ENCODE measurements at places on chromosomes 1 and 21. TPM values are rescaled to one million over a fixed set of nuclear protein-coding genes. Genes with fewer than 3 reads are reported as not detected.

- peaks cover 5% of the 10 kb centered on the region for H3K4me1 ChIP-seq
- peaks cover 13% of the 10 kb centered on the region for H3K36me3 ChIP-seq
- peak overlapping the region; percentile 20 for H3K27ac ChIP-seq
These were observed 58.1 kb downstream of the SCCPDH start for GRCh38 chr1:246782120-246782900.

DNA sequence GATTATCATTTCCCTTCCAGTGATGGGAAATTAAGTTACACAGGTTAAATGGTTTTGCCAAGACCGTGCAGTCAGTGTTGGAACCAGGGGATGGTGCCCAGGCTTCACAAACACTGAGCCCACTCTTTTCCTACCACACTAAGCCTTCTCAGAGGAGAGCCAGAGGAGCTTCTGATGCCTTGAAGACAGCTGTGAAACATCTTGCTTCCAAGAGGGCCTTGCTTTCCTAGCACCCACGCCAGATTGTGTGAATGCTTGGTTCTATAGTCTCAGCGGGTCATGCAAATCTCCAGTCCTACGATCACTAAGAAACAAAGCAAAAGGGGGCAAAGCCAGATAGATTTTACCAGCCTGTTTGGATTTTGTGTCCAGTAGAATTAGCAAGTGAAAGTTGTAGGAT, 187.5 kb downstream of the DHRS3 start:
- H3K27me3 ChIP-seq = no peaks in the 10 kb centered on the region
- H3K4me3 ChIP-seq = no peak overlapping the region
- DNase-seq = no peak
- no peaks in the 10 kb centered on the region for H3K36me3 ChIP-seq
- no peak overlapping the region for H3K27ac ChIP-seq

DNA sequence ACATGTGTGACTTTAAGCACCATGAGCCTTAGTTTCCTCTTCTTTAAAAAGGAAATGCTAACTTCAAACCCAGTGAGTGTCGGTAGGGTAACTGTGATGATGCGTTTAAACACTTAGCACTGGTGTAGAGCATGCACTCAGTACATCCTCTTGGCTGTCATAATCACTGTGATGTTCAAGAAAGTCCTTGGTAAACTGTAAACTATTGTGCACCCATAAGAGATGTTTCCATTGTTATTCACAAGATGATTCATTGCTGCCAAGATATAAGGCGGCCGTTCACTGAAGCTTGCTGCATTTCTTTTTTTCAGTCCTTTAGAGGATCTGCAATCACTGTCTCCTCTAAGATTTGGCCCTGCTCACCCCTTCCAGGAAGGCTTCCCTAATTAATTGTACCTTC, 61.8 kb upstream of the DAB1 start:
- no peaks in the 10 kb centered on the region for H3K36me3 ChIP-seq
- H3K4me1 ChIP-seq = peaks cover 19% of the 10 kb centered on the region
- no peak overlapping the region for H3K27ac ChIP-seq
- peak; percentile 76 for DNase-seq
- H3K4me3 ChIP-seq = no peak overlapping the region

DNA sequence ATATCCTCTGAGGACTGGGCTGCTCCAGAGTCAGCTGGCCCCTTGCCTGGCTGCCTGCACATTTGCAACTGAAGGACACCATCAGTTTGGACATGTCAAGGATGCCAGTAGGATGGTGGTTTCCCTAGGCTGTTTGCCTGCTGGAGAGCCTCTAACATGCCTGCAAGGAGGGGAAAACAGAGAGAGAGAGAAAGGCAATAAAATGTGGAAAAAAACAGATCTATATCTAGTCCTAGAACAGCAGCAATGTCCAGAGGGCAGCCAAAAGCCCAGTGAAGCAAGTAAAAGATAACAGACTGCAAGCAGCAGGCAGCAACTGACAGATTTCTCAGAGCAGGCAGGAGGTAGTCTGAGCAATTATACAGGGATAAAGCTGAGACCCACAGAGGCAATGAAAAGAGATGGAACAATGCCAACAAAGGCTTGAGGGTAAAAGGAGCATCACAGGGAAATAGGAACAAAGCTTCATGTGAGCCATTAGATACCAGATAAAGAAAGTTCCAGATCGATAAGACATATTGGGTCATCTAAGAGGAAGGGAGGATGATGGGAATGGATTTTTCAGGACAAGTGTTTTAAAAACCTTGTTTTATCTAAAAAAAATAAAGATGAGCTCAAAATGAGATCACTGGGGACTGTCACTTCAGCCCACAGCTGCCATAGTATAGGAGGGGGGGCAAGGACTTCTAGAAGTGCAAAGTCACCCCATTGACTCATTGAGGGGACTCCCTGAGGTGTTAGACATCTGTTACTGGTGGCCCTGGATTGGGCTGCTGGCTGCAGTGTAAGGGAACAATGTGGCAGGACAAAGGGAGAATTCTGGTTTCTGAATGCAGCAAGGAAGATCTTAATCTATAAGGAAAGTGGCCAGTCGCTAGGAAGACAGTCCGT, 38.6 kb upstream of the GADD45A start:
- no peak overlapping the region for H3K4me3 ChIP-seq
- H3K36me3 ChIP-seq = no peaks in the 10 kb centered on the region
- no peaks in the 10 kb centered on the region for H3K27me3 ChIP-seq
- no peak overlapping the region for H3K27ac ChIP-seq

- H3K27me3 ChIP-seq = peaks cover 99% of the 10 kb centered on the region
- no peaks in the 10 kb centered on the region for H3K36me3 ChIP-seq
- no peak within 1 kb of the TSS for H3K27ac ChIP-seq
- peak; percentile 16 for DNase-seq
- no peak within 1 kb of the TSS for H3K4me3 ChIP-seq
These were observed at the start of gene OLIG2 for GRCh38 chr21:33025489-33026442. Gene OLIG2 (plus strand): TSS chr21:33025935. CDS start chr21:33026863, 928 bp downstream.

The ASCL5 gene
- not detected for total RNA-seq

- no peak overlapping the region for H3K27ac ChIP-seq
- H3K36me3 ChIP-seq = no peaks in the 10 kb centered on the region
- DNase-seq = peak; percentile 21
- H3K4me3 ChIP-seq = no peak overlapping the region
- H3K4me1 ChIP-seq = peaks cover 5% of the 10 kb centered on the region
- H3K27me3 ChIP-seq = no peaks in the 10 kb centered on the region
These were observed 20.2 kb upstream of the KCNAB2 start for GRCh38 chr1:6025269-6026094.

The DCST2 gene
- not detected for total RNA-seq

GRCh38 chr1:237748171-237748960, 142.4 kb downstream of the ZP4 start:
- no peak for DNase-seq
- no peak overlapping the region for H3K4me3 ChIP-seq
- H3K36me3 ChIP-seq = no peaks in the 10 kb centered on the region
- H3K4me1 ChIP-seq = no peaks in the 10 kb centered on the region
- no peaks in the 10 kb centered on the region for H3K27me3 ChIP-seq

DNA sequence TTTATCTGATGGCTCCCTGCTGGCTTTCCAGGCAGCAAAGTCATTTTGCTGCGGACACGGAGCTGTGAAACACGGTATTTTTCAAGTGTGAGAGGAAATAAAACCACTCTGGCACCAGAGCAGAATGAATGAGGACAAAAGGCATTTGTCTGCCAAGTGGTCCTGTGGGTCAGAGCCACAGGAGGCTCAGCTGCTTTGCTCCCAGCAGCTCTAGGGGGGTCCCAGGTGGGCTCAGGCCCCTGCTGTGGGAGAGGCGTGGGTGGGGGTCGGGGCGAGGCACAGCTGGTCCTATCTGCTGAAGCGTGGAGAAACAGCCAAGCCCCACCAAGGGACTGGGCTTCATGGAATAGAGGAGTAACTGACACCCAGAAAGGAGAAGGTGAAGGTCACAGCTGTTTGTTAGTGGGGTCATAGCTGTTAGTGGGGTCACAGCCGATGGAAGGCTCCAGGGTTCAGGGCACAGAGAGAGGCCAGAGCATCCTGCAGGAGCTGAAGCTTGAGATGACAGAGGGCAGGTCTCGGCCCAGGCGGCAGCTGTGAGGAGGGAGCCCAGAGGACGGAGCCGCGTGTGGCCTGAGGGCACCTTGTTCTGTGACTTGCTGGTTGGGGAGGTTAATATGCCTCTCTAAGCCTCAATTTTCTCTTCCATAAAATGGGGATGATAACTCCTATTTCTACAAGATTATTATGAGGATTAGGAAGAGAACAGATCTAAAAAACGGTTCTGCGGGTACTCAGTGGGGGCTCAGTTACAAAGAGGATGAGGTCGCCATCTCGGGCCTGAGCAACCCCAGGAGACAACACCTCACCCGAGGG, 7.1 kb downstream of the KIF17 start:
- H3K4me1 ChIP-seq = no peaks in the 10 kb centered on the region
- no peak overlapping the region for H3K27ac ChIP-seq
- no peak for DNase-seq
- H3K4me3 ChIP-seq = no peak overlapping the region
- H3K36me3 ChIP-seq = no peaks in the 10 kb centered on the region
- H3K27me3 ChIP-seq = no peaks in the 10 kb centered on the region

DNA sequence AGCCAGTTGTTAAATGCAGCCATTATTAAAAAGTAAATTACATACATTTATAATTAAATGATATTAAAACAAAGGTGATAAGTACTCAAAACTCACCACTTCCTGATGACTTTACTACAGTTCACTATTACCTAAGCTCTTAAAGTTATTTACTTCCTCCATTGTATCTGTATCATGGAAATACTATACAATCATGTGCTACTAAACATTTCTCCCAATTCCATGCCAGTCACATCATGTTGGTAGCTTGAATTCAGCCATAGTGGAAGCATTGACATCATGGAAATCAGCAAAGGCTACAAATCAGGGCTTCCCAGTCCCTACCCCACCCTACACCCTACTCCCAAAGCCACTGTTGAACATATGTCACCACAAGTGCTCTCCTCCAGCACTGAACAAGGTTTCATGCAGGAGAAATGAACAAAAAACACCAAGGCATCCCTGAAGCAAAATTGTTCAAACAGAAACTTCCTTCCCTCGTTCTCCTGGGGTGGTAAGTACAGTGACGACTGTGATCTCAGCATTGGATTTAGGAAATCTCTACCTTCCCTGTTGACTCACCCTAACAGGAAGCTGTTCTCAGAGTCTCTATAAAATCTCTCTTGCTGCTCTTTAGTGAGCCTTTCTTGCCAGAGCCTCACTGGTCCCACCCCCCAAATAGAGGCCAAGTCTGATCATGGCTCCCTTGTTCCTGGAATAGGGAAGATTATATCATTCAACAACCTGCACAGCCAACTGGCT, 12.7 kb downstream of the VSIG8 start:
- peak; percentile 54 for DNase-seq
- H3K4me1 ChIP-seq = peaks cover 2% of the 10 kb centered on the region
- H3K27me3 ChIP-seq = no peaks in the 10 kb centered on the region
- no peak overlapping the region for H3K27ac ChIP-seq

DNA sequence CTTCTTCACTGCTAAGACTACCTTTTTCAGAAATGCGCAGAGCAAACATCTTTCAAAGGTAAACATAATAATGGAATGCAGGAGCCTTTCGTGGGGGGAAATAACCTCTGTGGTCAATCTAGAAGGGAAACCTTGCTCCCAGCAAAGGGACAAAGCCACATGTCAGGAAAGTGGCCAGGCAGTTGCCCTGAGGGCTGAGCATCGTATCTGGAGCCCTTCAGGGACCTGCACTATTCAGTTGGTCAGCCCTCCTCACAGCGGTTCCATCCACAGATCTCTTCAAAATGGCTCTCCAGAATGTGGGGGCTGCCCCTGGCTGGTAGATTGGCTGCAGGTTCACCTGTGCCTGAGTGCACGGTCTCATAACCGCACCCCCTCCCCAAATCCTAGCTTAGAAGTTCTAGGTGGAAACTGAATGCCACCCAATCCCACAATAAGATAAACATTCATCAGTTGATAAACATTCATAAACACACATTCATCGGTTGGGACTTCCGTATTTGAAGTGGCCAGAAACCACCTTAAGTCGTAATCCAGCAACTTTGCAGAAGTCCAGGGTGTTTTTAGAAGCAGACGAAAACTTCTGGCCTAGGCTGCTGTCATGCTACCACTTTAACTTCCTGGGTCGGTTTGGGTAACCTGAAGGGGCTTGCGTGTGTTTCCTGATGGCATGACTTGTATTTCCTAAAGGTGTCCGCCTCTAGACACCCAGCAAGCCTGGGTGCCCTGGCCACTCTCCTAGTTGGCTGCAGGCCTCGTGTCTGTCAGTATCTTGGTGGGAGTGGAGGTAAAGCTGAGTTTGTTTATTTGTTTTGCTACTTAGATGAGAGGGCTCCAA, 50.5 kb downstream of the RASSF5 start:
- H3K4me1 ChIP-seq = peaks cover 4% of the 10 kb centered on the region
- H3K27me3 ChIP-seq = peaks cover 5% of the 10 kb centered on the region
- H3K4me3 ChIP-seq = peak overlapping the region; percentile 40
- no peaks in the 10 kb centered on the region for H3K36me3 ChIP-seq
- DNase-seq = no peak

GRCh38 chr1:169443923-169444322, 16.6 kb upstream of the CCDC181 start:
- no peak overlapping the region for H3K4me3 ChIP-seq
- no peaks in the 10 kb centered on the region for H3K27me3 ChIP-seq
- no peak overlapping the region for H3K27ac ChIP-seq
- DNase-seq = no peak

DNA sequence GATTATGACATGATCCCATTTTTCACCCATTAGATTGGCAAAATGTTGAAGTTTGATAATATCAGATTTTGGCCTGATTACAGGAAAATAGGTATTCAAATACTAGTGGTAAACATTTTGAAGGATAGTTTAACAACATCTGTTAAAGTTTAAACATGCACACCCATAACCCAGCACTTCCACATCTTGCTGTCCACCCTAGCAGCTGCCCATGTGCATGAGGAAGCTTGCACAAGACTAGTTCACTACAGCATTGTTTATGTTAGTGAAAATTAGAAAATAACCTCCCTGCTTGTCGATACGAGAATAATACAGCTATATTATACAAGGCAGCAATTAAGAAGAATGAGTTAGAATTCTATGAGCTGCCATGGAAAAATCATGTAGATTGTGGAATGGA, 127.6 kb downstream of the C1orf21 start:
- H3K4me3 ChIP-seq = no peak overlapping the region
- peak; percentile 11 for DNase-seq
- H3K4me1 ChIP-seq = no peaks in the 10 kb centered on the region
- H3K27ac ChIP-seq = no peak overlapping the region
- no peaks in the 10 kb centered on the region for H3K27me3 ChIP-seq

The TCP10L gene
- not detected for total RNA-seq

- H3K4me3 ChIP-seq = no peak overlapping the region
- H3K27ac ChIP-seq = no peak overlapping the region
- no peaks in the 10 kb centered on the region for H3K27me3 ChIP-seq
- H3K4me1 ChIP-seq = peaks cover 23% of the 10 kb centered on the region
- DNase-seq = no peak
These were observed 9.5 kb upstream of the BCAR3 start for GRCh38 chr1:93690921-93691789.

The TSNAX gene
- total RNA-seq = 61.4 TPM

- peaks cover 10% of the 10 kb centered on the region for H3K4me1 ChIP-seq
- no peak overlapping the region for H3K27ac ChIP-seq
- no peaks in the 10 kb centered on the region for H3K36me3 ChIP-seq
- no peak overlapping the region for H3K4me3 ChIP-seq
- no peak for DNase-seq
- no peaks in the 10 kb centered on the region for H3K27me3 ChIP-seq
These were observed 17.9 kb downstream of the SLC9A1 start for GRCh38 chr1:27136998-27137542.

- no peaks in the 10 kb centered on the region for H3K27me3 ChIP-seq
- no peak overlapping the region for H3K27ac ChIP-seq
- H3K4me3 ChIP-seq = no peak overlapping the region
- H3K36me3 ChIP-seq = no peaks in the 10 kb centered on the region
- no peaks in the 10 kb centered on the region for H3K4me1 ChIP-seq
These were observed 48.3 kb upstream of the FCRL4 start for GRCh38 chr1:157646144-157646543.

The RUNX3 gene
- total RNA-seq = not detected

The MYOG gene
- not detected for total RNA-seq

Measured in IMR-90 (cell line).